ENCODE measurements at places on chromosomes 4 and X.

DNA sequence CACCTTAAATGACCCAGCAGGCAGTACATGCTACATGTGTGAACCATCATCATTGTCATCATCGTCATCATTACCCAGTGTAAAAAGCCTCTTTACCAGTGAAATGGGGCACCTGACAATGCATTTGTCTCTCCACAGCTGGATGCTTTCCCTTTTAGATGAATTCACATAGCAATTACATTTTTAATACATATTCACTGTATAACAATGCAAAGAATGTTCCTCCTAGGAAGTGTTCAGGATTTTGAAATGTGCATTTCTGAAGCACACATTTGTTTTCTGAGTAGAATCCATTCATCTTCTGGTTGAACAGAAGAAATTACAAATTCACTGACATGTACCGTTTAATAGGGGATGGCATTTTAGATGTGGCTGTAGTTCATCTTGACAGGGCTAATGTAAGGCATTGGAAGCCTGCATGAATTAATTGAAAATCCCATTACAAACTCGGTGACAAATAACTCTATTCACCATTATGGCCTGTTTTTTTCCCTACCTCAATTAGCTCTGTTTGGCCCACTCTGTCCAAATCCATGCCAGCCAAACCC, 111.1 kb downstream of the SH3RF1 start:
- DNase-seq: peak; percentile 50

DNA sequence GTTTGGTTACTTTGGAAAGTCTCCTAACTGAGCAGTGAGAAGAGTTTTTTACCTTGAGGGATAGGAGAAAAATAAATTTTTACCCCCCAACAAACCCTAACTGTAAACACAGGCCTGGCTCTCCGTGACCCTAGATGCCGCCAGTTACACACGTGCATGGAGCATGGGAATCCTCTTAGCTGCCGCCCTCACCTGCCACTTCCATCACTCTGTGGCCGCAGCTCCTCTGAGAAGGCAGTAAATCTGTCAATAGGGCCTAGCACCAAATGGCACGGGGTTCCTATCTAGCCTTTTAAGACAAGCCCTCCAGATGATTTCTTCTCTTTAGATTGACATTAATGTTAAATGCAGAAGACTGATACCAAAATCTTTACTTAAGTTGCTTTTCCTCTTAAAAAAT, 330.3 kb upstream of the FAM241A start:
- DNase-seq: no peak

GRCh38 chrX:63488546-63489373, 137.6 kb upstream of the SPIN4 start:
- no peak for DNase-seq

DNA sequence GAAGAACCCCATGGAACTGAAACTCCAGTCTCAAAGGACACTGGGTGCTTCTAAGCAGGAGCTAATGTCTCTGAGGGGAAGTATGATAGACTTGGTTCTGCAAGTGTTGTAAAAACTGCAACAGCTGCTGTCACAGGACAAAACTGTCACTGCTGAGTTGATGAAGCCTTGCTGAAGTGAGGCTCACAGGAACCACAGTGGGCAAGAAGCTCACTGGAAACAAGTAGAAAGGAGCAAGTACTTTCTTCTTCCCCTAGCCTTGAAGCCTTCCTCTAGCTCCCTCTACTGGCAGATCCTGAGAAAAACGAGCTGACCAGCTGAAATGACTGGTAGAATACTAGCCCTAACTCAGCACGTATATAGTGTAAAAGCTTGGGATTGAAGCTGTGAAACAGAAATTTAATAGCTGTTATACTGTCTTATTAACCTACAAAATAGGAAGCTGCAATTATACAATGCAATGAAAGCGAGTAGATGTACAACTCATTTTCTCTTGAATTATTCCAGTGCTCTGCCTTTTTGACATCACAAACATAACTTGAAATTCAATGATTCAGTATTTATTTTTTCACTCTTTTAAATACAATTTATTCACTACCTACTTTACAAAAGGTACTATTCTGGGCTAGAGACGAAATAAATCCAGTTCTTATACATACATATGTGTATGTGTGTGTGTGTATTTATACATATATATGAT, 91.4 kb downstream of the GABRB1 start:
- DNase-seq: peak; percentile 89

DNA sequence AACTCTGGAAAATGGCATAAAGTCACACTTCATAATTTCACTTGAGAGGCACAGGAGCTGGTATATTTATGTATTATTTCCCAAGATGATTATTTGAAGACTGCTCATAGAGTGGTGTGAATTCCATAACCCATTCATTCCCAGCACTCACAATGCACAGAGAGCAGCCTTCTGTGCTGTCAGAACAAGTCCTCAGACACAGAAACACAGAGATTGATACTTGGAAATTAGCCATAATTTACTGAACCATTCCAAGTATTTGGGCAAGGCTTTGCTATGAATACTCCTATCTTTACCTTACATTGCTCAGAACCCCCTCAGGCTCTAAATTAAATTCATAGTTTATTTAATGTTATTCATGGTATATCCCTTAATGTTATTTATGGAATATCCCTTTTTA, 53.6 kb downstream of the PABPC4L start:
- DNase-seq: no peak

DNA sequence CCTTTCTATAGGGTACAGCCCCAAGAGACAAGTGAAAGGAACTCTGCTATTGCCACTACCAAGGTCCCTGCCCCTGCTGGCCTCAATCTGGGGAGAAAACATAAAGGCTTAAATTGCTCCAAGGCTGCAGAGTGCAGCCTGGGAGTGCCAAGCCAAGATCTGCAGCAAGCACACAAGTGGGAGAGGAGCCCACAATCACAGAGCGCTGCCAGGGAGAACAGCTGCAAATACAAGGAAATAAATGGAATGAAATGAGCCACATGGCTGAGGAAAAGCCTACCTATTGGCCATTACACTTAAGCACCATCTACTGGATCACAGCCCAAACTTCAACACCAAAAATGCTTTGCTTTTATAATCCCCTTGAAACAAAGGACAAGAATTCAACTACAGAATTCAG, 582.4 kb downstream of the FAM133A start:
- DNase-seq: peak; percentile 1

DNA sequence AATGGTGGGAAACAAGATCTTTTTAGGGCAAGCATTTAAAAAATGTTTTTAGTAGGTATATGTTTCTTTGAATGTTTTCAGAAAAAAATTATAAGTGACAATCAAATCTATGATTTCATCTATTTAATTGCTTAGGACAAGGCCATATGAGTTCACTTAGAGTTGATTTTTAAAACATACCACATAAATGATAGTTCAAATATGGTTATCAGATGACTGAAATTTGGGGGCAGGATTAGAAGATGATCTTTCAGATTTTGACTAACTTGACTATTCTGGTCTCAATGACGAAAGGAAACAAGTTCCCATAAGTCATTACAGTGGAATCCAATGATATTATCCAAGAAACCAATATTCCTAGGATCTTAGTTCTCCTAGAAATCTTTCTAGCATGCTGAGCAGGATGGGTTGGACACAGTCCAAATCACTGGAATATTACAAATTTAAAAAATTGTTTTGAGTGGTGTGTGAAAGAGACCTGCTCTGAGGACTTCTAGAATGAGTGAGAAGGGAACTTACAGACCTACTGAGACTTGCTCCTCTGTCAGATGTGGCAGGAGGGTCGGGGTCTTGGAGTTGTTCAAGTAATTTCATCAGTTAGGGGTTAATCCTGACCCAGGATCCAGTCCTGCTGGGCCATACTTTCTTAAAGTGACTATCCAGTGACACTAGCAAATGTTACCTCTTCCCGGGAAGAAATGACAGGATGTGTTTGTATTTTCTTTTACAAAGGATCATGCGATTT, 20.0 kb downstream of the RHOH start:
- no peak for DNase-seq

DNA sequence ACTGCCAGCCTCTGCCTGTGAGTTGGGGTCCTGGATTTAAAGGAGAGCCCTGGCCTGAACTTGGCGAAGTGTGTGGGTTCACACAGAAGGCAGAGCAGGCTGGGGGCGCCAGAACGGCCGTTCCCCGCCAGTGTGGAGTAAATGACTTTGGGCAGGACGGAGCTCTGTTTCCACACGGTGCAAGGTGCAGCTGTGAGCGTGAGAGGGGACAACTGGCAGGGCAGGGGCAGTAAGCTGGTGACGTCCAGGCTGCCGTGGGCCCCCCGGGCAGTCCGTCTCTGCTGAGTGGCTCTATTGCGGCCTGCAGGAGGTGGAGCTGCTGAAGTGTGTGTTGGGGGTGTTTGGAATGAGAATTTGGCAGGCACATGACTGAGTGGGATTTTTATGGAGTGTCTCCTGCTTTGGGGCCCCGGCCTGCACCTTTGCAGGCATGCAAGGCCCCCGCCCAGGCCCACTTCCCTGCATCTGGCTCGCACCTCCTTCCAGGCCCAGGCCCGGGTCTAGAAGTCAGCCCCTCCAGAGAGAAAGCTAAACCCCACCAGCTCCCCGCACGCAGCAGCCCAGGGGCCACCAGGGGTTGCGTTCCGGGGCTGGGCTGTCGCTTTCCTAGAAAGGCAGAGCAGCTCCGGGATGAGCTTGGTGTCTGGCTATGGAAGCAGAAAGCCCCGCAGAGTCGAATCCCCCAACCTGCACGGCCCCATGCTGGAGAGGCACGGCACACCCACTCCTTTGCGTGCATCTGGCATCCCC, 62.2 kb upstream of the GRPEL1 start:
- no peak for DNase-seq

DNA sequence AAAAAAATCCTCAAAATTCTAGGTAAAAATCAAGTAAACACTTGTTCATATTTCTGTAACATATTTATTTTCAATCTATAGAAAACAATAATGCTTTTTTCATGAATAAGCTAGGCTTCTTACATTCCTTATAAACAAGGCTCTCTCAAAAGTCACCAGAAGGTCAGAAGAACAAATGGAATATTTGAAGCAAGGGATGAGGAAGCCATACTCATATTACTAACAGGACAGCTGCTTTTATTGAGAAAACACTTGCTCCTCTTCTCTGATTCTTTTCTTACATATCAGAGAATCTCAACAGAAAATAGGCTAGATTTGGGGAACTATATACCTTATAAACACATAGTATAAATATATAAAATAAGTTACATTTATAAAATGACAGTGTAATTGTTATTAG, 67.9 kb downstream of the METTL14 start:
- DNase-seq: no peak

DNA sequence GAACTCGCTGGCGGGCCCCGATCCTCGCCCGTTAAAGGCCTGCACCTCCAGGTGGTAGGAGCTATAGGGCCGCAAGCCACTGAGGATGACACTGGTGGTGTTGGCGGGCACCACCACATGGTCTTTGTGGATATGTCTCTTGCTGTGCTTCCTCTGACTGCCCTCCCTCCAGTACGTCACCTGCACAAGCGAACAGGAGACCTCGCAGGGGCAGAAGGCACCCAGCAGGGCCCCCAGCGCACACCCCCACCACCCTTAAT, 20.7 kb downstream of the L1CAM start:
- DNase-seq: no peak

DNA sequence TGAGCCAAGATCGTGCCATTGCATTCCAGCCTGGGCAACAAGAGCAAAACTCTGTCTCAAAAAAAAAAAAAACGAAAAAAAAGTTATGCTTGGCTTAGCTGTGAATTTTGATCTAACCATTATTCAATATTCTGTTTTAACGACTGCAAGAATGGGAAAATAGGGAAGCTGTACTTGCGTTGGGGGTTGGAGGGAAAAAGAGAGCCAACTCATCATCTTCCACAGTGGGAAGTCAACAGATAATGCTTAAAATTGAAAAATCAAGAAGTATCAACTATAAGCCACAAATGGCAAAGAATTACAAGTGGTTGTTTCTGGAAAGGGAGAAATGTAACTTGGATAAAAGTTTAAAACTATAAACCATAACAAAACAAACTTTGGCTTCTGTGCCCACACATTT, 2.9 kb downstream of the TEC start:
- no peak for DNase-seq

- peak; percentile 38 for DNase-seq
These were observed 83.8 kb downstream of the LUZP4 start for GRCh38 chrX:115373308-115373707.

GRCh38 chr4:158964114-158964727, 138.7 kb upstream of the RAPGEF2 start:
- DNase-seq: no peak

DNA sequence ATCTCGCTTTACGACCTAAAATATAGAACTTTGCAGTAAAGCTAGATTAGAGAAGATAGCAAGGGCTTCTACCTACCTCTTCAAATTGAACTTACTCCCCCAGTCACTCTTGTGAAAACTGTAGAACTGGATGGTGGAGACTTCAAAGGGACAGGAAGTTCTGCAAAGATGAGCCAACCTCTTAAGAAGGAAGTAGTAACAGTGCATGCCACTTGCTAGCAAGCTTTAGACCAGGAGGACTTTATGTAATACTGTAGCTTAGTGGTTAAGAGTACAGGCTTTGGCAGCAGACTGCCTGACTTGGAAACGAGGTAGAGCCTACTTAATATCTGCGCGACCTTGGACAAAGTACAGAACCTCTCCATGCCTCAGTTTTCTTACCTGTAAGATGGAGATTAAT, 27.5 kb upstream of the VBP1 start:
- no peak for DNase-seq

DNA sequence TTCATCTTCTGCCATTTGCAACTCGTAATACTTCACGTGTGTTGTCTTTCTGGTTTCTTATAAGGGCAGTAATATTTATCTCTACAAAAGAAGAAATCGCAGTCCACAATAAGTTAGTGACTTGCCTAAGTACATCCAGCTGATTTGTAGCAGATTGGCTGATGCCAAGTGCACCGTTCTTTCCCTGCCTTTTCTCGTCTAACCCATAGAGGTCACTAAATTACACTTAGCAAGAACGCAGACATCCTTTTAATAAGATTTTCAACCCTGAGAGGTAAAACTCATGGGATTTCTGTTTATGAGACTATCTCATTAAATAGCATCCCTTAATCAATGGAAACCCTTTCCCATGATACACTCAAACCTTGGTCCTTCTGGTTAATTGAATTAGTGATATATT, 408.6 kb upstream of the ACTRT1 start:
- DNase-seq: no peak

GRCh38 chrX:105821471-105822121, 743 bp upstream of the NRK start:
- DNase-seq: peak; percentile 55

DNA sequence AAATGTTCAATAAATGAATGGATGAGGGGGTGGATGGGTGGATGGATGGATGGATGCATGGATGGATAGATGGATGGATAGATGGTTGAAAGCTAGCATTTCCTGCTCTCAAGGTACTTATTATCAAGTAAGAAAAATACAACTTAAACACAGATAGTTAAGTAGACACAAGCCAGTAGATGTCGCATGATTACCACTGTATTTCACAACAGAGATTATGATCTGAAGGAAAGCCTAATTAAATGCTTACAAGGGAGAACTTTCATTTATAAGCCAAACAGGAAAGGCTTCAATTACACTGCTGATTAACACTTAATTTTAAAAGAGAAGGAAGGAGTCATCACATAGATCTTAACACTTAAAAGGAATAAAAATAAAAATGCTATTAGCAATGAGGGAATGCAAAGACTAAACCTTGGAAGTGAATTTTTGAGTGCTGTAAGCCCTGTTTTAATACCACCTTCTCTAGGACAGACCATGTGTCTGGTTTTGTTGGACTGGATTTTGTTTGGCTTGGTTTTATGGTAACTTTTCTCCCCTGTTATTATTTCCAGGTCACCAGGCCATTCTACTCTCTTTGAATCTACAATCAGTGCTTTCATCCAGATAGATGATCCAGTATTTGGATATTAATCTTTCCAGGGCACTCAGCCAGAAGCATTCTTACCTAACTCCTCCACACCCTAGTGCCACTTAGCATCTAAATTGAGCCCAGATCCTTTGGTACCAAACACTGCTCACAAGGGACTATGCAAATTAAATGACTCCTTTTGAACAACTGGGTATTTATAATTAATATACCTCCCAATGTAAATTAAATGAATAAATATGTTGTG, 75.5 kb upstream of the SLC39A8 start:
- no peak for DNase-seq

Measured in eye (tissue), 1 donor.